HT1080 (cell line): ENCODE measurements at places on chromosomes 11 and 22. TPM values are rescaled to one million over a fixed set of nuclear protein-coding genes. Genes with fewer than 3 reads are reported as not detected.

The DERL3 gene
- total RNA-seq: not detected in 2 replicates

The GGTLC2 gene
- not detected in 2 replicates for total RNA-seq

The NOX4 gene
- 12.5 and 16.6 TPM in 2 replicates for total RNA-seq

The LDHAL6A gene
- total RNA-seq: not detected in 2 replicates

The LMO1 gene
- total RNA-seq: 0.18 and 0.30 TPM in 2 replicates

The RBMXL2 gene
- total RNA-seq: not detected in 2 replicates

The RHBDD3 gene
- 35.8 and 37.7 TPM in 2 replicates for total RNA-seq

The C22orf31 gene
- not detected in 2 replicates for total RNA-seq

The OR5T2 gene
- total RNA-seq: not detected in 2 replicates

The ADAMTS8 gene
- total RNA-seq: not detected in 2 replicates

The SCN3B gene
- total RNA-seq: 0.03 and 0.06 TPM in 2 replicates

The ASCL2 gene
- total RNA-seq: not detected in 2 replicates

The SYT7 gene
- 1.8 and 2.0 TPM in 2 replicates for total RNA-seq

The LGR4 gene
- 6.6 and 9.0 TPM in 2 replicates for total RNA-seq

The DCHS1 gene
- total RNA-seq: 0.57 and 0.66 TPM in 2 replicates

The PGM2L1 gene
- total RNA-seq: 3.0 and 3.7 TPM in 2 replicates

The GAL3ST1 gene
- not detected in 2 replicates for total RNA-seq
